Caco-2 (cell line): ENCODE measurements at places on chromosomes 16 and 17. TPM values are rescaled to one million over a fixed set of nuclear protein-coding genes. Genes with fewer than 3 reads are reported as not detected.

DNA sequence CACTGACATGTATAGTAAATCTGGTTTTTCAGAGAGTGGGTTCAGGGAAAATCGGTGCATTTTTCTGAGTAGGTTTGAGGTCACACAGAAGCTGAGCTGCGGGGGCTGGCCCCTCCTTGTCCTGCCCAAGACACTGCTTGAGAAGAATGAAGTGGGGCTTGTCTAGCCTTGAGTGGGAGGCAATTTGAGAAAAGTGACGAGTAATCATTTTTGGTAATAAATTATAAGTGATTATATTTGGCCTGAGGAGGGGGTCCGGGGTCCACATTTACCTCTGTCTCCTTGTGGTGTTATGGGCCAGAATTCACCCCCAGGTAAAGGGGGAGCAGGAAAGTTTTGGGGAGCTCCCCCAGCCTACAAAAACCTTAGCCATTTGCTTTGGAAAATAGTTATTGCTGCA is 28.1 kb downstream of the WFDC1 start:
- no peaks in the 10 kb centered on the region for H3K4me1 ChIP-seq
- H3K27me3 ChIP-seq: no peaks in the 10 kb centered on the region; the same call in 1 of the 2 replicates
- no peaks in the 10 kb centered on the region for H3K36me3 ChIP-seq
- no peak overlapping the region for H3K27ac ChIP-seq
- no peak overlapping the region for H3K4me3 ChIP-seq

- H3K36me3 ChIP-seq: no peaks in the 10 kb centered on the region
- H3K4me3 ChIP-seq: no peak overlapping the region
- no peak for DNase-seq
- no peaks in the 10 kb centered on the region for H3K4me1 ChIP-seq
- no peaks in the 10 kb centered on the region for H3K27me3 ChIP-seq
These were observed 1.2 kb downstream of the NLGN2 start for GRCh38 chr17:7408863-7409262.

GRCh38 chr17:45289301-45290268 is 27.2 kb downstream of the MAP3K14 start:
- H3K27ac ChIP-seq: no peak overlapping the region
- peaks cover 20% of the 10 kb centered on the region for H3K4me1 ChIP-seq
- no peaks in the 10 kb centered on the region for H3K36me3 ChIP-seq
- no peak for DNase-seq
- no peaks in the 10 kb centered on the region for H3K27me3 ChIP-seq

DNA sequence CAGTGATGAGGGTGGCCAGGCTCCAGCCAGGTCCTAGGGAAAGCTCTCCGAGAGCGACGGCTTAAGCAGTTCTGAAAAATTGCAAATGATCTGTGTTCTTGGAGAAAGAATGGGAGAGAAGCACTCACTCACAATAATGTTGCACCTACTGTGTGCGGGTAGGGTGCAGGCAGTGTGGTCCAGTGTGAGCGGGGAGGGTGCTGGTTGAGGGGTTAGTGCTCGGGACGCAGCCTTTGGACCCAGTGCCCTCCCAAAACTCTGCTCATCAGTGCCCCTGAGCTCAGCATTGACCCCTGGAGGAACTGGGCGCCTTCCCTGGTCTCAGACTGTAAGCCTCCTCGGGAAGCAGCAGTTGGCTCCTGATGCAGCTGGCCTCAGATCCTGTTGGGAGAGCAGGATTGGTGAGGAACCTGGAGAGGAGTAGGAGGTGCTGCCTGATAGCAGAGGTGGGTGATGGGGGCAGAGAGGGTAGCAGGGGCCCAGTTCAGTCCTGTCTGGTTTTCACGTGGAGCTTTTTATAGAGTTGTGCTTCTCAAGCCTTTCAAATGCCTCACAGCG is 23.6 kb upstream of the ZNF750 start:
- H3K4me1 ChIP-seq: peaks cover 19% of the 10 kb centered on the region
- H3K4me3 ChIP-seq: no peak overlapping the region
- H3K27ac ChIP-seq: peak overlapping the region; percentile 53
- no peaks in the 10 kb centered on the region for H3K36me3 ChIP-seq
- no peaks in the 10 kb centered on the region for H3K27me3 ChIP-seq

DNA sequence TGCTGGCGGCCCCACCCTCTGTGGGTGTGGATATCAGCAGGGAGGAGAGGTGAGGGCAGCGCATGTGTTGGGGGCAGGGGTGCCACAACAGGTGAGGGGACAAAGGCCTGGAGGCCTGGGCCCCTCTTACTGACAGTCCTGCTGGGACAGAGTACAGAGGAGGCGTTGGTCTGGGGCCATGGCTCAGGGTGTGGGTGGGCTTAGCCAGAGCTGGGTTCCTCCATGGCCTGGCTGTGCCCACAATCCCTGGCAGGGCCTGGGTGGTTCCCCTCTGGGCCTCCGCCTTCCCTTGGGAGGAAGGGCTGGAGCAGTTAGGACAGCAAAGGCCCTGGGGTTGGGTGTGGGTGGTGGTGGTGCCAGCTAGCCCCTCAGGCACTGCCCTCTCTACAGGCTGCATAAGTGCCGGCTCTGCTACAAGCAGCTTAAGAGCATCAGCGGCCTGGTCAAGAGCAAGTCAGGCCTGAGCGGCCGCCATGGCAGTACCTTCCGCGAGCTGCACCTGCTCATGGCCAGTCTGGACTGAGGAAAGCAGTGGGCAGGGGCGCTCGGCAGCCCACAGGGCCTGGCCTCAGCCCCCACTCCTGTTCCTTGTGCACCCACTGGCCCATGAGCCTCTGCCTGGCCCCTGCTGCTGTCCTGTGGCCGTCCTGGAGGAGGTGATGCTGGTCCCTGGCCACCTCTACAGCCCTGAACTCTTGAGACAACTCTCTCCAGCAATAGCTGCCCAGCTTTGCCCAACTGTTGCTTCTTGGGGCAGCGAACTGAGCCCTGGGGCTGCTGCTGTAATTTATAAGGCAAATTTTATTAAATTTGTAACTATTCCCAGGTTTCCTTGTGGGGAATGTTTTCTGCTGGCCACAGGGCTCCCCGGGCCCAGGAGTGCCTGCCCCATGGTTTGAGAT is 21.1 kb downstream of the KATNB1 start:
- peaks cover 3% of the 10 kb centered on the region for H3K36me3 ChIP-seq
- no peaks in the 10 kb centered on the region for H3K27me3 ChIP-seq
- H3K4me3 ChIP-seq: no peak overlapping the region
- peaks cover 17% of the 10 kb centered on the region for H3K4me1 ChIP-seq
- peak overlapping the region; percentile 4 for H3K27ac ChIP-seq

DNA sequence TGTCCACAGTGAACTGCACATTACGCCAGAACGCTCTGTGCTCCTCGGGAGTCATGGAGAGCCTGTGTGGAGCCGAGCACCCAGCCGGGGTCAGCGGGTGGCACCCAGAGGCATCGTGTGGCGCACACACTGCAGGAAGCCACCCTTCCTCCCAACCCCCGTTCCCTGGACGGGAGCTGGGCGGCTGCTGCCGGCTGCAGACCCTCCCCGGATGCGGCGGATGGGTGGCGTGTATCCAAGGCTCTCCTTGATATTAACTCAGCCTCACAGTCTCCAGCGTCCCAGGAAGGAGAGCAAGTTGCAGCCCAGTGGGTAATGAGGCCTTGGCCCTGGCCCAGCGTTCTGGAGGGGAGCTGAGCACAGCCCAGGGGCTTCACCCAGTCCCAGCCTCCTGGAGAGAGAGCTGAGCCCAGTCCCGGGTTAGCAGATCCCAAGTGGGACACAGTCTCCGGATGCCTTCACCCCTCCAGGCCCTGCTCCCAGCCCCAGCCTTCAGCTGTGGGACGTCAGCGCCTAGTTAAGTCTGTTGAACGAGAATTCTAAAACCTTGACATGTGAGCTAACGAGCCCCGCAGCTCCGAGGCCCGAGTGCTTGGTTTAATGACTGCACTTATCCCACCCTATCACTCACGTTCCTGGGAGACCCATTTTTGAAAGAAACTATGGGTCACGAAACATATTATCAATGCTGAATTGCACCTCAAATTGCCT is 86.6 kb downstream of the TBC1D16 start:
- H3K4me3 ChIP-seq: no peak overlapping the region
- H3K27ac ChIP-seq: no peak overlapping the region
- H3K27me3 ChIP-seq: no peaks in the 10 kb centered on the region
- DNase-seq: peak; percentile 31

NUP93 gene
- 148 and 149 TPM in 2 replicates for total RNA-seq

TLCD3B gene
- 0.48 and 0.60 TPM in 2 replicates for total RNA-seq

TEDC2 gene
- 29.0 and 30.6 TPM in 2 replicates for total RNA-seq

KRTAP1-5 gene
- not detected in 2 replicates for total RNA-seq

TOP2A gene
- 226 and 237 TPM in 2 replicates for total RNA-seq

IL21R gene
- total RNA-seq: 0.07 and 0.12 TPM in 2 replicates
